ENCODE measurements at places on chromosomes 11 and 22.

GRCh38 chr11:4626207-4627099 is 10.8 kb upstream of the OR51D1 start:
- DNase-seq: no peak

GRCh38 chr22:42931421-42932196 is 74.5 kb upstream of the ARFGAP3 start:
- no peak for DNase-seq

DNA sequence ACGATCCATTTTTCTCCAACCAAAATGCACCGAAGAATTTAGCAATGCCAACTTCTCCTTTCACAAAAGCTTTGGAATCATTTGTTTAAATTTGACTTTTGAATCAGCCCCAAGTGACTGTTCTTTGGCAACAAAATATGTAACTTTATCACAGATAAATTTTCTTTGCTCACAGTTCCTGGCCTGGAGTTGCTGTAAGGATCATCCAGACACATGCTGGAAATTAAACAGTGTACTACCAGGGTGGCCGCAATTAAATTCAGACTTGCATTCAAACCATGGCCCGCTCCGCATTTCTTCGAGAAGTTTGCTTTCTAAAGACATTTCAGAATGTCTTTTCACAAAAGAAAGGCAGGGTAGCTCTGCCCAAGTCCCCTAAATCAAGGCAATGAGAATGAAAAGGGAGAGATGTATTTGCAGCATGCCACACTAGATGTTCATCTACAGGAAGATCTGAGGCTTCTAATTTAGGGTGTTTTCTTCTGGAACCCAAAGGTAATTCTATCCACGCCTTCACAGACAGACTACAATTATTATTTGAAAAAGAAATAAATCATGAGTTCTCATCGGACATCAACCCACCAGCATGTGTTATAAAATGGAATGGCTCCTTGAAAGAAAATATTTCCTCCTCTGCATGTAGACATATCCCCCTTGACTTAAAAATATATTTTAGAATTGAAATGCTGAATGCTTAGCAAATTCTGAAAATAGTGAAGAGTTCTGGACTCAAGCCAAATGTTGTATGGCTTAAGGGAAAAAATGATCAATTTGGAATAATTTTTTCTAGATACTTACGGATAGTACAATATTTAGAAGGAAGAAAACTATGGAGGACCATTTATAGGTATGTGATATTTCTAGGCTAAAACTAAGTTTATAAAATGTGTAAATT is 189.7 kb upstream of the BLID start:
- DNase-seq: no peak

- no peak for DNase-seq
Observed at GRCh38 chr11:122230385-122230755, 114.4 kb upstream of the BLID start.

GRCh38 chr11:90803366-90803765 is 580.5 kb upstream of the CHORDC1 start:
- no peak for DNase-seq

DNA sequence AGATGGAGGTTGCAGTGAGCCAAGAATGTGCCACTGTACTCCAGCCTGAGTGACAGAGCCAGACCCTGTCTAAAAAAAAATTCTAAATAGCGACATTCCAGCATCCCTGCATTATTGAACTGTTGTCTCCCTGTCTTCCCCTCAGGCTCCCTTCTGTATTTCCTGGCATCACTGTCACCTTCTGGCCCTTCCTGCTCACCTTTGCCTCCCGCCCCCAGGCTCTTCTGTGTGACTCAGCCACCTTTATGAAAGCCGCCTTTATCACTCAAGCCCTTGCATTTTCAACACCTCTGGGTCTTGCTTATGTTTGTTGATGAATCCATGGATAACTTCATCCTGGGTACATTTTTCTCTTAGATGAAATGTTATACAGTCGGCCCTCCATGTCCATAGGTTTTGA is 21.1 kb downstream of the UBASH3B start:
- DNase-seq: no peak

DNA sequence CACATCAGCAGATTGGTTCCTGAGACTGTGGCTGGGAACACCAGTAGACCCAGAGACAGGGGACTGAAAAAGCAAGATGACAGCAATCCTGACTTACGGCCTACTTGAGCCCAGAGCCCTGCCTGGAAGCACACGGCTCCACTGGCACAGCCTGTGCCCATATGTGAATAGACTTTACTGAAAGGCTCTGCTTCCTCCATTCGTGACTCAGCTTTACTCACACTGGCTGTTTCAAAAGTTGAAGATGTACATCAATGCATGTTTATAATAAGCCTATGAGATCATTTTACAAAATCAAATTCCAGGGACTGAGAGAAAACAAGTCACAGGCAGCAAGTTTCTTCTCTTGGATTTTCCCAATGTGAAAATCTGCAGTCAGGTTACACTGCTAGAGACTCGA is 134.6 kb upstream of the TEAD1 start:
- peak; percentile 82 for DNase-seq

DNA sequence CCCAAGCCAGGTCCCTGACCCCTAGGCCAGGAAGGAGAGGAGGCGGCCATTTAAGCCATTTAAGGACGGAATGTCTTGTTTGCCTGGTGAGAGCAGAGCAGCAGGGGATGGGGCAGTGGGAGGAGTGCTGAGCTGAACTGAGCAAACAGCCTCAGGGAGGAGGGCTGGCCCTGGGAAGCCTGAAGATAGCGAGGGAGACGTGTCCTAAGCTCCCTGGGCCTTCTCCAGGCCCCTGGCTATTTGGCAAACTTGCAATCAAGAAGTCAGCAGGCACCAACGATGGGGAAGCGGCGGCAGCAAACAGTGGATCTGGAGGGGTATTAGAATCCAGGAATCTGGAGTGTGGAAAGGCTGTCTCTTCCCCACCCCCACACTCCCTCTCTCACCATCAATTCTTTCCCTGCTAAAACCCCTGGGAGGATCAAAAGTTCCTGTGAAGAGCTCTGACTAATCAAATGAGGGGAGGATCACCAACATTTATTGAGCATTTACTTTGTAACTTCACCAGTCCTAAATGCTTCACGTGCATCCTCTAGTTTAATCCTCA is 8.8 kb downstream of the BCL9L start:
- no peak for DNase-seq

- DNase-seq: no peak
Observed at GRCh38 chr11:92793189-92793588, 176.3 kb upstream of the MTNR1B start.

DNA sequence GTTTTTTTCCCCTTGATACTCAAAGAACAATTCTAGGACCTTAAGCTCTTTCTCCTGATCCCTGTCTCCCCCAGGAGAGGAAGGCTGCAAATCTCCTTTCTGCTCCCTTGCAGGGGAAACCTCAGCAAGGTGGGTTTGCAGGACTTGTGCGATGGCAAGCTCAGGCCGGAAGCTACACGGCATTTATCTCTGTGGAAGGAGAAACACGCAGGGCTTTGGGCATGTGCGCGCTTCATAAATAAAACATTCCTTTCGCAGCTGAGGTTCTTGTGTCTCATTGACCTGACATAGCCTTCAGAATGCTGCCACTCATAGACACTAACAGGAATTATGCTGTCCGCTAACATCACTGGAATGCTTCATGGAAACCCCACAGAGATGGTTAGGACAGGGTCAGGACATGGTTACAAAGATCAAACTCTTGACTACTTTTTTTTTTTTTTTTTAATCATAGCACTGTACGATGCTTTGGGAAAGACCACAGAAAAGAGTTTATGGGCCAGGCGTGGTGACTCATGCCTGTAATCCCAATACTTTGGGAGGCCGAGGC is 42.6 kb downstream of the SLN start:
- DNase-seq: no peak

DNA sequence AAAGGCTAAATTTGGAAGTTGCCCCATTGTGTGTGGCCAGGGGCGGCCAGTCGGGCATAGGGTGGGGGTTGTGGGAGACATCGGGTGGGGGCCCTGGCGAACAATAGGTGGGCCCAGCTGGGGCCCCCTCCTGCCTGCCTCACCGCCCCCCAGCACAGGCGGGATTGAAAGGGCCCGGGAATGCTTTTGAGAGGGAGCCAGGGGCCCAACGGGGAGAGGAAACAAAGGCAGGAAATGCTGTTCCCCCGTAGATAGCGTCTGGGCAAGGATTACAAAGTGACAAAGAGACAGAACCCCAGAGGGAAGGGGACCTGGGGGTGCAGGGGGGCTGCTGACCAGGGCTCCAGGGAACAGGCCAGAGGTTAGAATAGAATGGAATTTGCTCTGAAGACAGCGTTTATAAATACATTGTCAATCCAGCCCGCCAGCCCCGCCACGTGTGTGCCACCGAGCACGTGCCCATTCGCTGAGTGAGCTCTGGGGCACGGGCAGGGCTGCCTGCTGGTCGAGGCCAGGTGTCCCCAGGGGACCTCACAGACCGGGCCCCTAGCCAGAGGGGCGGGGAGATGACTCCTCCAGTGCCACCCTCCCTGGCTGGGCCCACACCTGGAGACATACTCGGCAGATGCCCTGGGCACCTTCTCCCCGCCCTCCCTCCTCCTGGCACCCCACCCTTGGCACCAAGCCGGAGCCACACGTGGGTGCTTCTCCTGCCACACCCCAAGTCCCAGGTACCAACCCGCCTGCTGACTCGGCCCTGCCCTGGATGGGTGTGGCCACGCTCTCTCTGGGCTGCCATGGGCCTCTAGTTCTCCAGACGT is 9.7 kb downstream of the PDGFB start:
- DNase-seq: no peak

GRCh38 chr22:25651332-25652085 is 87.0 kb downstream of the GRK3 start:
- DNase-seq: no peak

GRCh38 chr22:29023172-29023796 is 38.3 kb downstream of the C22orf31 start:
- DNase-seq: no peak

DNA sequence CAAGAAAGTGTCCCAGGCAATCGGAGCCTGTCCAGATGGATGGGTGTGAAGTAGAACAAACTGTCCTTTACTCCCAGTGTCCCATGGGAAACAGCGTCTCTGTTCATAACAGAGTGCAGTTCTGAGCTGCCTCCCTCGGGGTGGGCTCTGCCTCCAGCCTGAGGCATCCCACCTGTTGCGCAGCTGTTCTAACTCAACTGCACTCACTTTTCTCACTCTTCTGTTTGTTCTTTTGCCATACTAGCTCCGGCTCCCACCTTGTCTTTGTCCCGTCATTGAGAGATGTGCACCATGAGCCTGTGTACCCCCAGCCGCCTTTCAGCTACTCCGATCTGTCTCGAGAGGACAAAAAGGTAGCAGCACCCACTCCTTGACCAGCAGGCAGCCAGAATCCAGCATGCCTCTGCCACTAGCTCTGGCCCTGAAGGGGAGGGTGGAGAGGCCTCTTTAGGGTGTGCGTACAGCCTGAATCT is 20.7 kb upstream of the CDC42EP2 start:
- no peak for DNase-seq

GRCh38 chr11:34052608-34053160 is 1.2 kb downstream of the CAPRIN1 start:
- DNase-seq: no peak

GRCh38 chr11:82315093-82315492 is 418.6 kb downstream of the FAM181B start:
- no peak for DNase-seq

DNA sequence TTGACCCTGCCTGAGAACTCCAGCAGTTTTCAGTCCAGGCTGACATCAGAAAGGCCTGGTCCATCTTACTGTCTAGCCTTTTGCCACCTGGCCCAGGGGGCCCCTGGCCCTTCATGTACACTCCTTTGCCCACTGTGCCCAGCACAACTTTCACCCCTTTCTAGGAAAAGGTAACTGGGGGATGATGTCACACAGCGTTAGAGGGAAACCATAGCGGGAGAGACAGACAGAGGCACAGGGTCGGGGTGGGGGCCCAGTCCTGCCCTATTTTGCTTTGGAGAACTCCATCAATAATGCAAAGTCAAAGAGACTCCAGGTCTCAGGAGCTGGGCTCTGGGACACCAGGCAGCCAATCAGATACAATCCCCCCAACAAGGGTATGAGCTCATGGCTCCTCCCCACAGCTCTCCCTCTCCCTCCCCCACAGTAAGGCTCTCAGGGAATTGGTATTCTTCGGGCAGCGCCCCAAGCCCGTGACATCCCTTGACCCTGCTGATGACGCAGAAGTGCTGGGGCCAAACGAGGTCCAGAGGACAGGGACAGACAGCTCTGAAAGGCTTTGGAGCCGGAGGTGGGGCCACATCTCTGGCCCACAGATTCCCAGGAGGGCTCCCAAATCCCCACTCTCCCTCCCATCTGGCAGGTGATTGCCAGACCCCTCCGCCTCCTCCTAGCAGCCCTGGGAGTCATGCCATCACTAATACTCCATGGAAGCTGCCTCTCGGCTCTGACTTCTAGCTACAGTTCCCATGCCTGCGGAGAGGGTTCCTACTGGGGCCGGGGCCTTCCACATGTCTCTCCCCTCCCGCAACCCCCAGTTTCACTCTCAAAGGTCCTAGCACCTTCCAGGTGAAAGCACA is 5.9 kb downstream of the USP2 start:
- DNase-seq: no peak

- DNase-seq: no peak
Observed at GRCh38 chr11:6333095-6333494, 12.8 kb upstream of the CAVIN3 start.

DNA sequence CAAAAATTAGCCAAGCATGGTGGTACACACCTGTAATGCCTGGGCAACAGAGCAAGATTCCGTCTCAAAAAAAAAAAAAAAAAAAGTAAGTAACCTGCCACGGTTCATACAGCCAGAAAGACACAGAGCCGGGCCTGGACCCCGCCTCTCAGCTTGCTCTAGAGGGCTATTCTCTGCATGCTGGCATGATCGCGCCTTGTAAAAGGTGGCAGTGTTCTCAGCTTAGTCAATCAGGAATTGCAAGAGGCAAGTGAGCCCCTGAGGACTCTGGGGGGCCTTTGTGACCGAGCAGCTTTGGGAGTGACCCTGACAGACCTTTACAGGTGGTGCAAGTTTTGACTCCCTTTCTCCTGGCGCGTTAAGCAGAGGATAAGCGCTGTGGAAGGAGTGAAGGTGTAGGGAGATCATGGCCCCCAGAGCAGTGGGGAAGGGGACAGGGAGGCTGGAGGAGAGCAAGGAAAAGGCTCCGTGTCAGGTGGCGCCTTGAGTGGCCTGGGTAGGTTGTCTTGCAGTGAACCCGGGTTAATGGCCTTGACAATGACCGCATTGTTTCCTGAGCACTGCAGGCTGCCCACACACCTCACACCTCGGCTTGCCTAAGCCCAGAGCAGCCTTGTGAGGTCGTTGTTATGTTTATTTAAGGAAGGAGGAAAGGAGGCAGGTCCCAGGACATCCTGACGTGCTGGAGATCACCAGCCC is 48.9 kb downstream of the CDPF1 start:
- DNase-seq: no peak

Data from non-pigmented ciliary epithelial cell (primary cell).